Uterine smooth muscle cell (primary cell): ENCODE measurements at places on chromosomes 11 and 22. TPM values are rescaled to one million over a fixed set of nuclear protein-coding genes. Genes with fewer than 3 reads are reported as not detected.

Gene YPEL4
- 0.66 and 1.6 TPM in 2 replicates for total RNA-seq

Gene ALG8
- 24.6 and 44.0 TPM in 2 replicates for total RNA-seq

Gene TRIM3
- total RNA-seq, result 19.5 and 27.4 TPM in 2 replicates

Gene MLC1
- total RNA-seq, result 0.12 TPM in 1 of 2 replicates, not detected in the other

Gene PRG3
- total RNA-seq, result not detected in 2 replicates

Gene MS4A4E
- total RNA-seq, result not detected in 2 replicates

Gene OR52H1
- 0.66 and 1.1 TPM in 2 replicates for total RNA-seq

Gene C11orf68
- total RNA-seq, result 28.2 and 37.5 TPM in 2 replicates

Gene P2RX3
- total RNA-seq, result not detected in 2 replicates

Gene PNPLA5
- total RNA-seq, result under 0.01 TPM in 1 of 2 replicates, not detected in the other

Gene ROBO4
- total RNA-seq, result 1.1 and 3.0 TPM in 2 replicates

Gene UPK3A
- total RNA-seq, result not detected in 2 replicates

Gene MMP1
- total RNA-seq, result 221 and 608 TPM in 2 replicates

Gene THAP7
- 23.5 and 28.1 TPM in 2 replicates for total RNA-seq

Gene LRRC10B
- total RNA-seq, result 0.22 TPM in 1 of 2 replicates, not detected in the other

Gene MS4A7
- total RNA-seq, result not detected in 2 replicates

Gene SCGB1C1
- total RNA-seq, result not detected in 2 replicates

Gene OR52E8
- not detected in 2 replicates for total RNA-seq

Gene MRPL17
- total RNA-seq, result 112 and 118 TPM in 2 replicates

Gene LRRC55
- total RNA-seq, result not detected in 2 replicates

Gene OR2AG2
- 0.12 and 0.55 TPM in 2 replicates for total RNA-seq

Gene TKFC
- 18.8 and 26.5 TPM in 2 replicates for total RNA-seq

Gene PATE2
- 0.12 and 0.22 TPM in 2 replicates for total RNA-seq

Gene OR8G1
- not detected in 2 replicates for total RNA-seq

Gene VWCE
- 0.11 and 0.62 TPM in 2 replicates for total RNA-seq

Gene RFPL2
- total RNA-seq, result not detected in 2 replicates

Gene GAL3ST3
- total RNA-seq, result 0.12 TPM in 1 of 2 replicates, not detected in the other

Gene SPTBN2
- 4.4 and 5.6 TPM in 2 replicates for total RNA-seq

Gene RAC2
- total RNA-seq, result 4.0 and 7.7 TPM in 2 replicates

Gene ZP1
- 0.12 TPM in 1 of 2 replicates, not detected in the other for total RNA-seq

Gene NRIP3
- total RNA-seq, result 37.9 and 90.8 TPM in 2 replicates
